ENCODE measurements at places on chromosomes 7 and 10.

GRCh38 chr7:34845666-34846361, 187.8 kb downstream of the NPSR1 start:
- DNase-seq = no peak

DNA sequence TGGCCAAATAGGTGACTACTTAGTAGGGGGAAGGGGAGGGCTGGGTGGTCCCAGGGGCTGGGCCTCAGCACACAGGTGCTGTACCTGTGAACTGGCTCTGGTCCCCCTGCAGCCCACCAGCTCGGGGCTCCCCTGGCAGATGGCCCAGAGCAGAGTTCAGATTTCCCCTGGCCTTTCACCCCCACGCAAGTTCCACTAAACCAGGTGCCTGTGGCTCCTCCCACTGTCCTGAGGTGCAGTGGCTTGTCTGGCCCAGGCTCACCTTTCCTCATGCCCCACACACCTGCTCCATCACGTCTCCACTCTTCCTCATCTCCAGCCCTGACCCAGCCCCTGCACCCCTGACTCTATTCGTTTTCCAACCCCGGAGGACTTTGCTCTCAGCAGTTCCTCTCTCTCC, 47.3 kb upstream of the OPALIN start:
- DNase-seq = no peak

DNA sequence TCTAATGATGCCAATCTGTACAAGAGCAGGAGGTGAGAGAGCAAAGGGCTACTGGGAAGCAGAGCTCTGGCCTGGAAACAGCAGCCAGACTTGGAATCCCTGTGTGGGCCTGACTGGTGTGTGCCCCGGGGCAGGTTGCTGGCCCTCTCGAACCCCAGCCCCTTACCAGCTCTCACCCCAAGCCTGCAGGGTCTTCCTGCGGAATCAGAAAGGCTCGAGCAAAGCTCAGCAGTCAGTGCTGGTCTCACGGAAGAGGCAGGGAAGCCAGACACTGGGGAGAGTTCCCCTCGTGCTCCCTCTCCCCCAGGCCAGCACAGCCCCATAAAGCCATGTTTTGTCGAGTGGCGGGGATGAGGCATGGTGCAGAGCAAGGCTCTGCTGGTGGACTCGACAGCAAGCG, 50.1 kb downstream of the POLR3A start:
- DNase-seq = no peak

DNA sequence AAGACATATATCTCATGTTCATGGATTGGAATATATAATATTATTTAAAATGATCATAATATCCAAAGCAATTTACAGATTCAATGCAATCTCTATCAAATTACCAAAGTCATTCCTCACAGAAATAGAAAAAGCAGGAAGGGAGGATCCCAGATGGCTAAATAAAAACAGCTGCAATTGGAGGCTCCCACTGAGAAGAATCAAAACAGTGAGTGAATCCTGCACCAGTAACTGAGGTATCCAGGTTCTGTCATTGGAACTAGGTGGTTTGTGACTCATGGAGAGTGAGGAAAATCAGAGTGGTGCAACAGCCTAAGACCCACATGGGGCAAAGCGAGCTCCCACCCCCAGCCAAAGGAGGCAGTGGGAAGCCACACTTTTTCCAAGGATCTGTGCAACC, 128.4 kb downstream of the MTERF1 start:
- no peak for DNase-seq

GRCh38 chr10:13395540-13395939, 47.4 kb upstream of the SEPHS1 start:
- DNase-seq = no peak

DNA sequence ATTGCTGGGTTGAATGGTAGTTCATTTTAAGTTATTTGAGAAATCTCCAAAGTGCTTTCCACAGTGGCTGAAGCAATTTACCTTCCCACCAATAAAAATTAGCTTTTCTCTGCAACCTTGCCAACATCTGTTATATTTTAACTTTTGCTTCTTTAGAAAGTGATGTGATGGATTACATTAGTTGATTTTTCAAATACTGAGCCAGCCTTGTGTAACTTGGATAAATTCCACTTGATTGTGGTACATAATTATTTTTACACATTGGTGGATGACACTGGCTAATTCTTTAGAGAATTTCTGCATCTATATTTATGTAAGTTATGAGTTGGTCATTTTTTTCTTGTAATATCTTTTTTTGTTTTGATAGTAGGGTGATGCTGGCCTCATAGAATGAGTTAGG, 634.1 kb downstream of the GALNT17 start:
- no peak for DNase-seq

DNA sequence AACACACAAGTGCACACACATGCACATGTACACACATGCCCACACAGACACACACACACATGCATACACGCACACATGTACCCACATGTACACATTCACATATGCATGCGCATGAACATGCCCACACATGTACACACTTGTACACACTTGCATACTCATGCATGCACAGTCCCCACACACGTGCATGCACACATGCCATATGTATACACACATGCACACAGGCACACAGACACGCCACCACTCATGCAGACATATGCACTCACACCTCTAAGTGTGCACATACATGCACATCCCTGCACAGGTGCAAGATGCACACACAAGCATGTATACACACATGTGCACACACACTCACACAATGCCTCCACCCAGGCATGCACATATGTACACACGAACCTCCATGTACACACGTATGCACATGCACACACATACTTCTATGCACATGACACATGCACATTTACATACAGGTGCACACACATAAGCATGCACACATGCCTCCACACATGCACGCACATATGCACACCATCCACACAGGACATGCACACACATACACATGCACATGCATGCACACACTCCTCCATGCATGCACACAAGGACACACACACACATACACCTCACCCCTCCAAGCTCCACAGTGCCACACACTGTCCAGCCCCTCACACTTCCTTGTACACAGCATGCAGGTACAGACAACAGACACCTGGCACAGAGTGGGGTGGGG, 45.8 kb downstream of the YKT6 start:
- no peak for DNase-seq

GRCh38 chr7:7953806-7954205, 14.8 kb upstream of the GLCCI1 start:
- DNase-seq = no peak

GRCh38 chr10:119344381-119344780, 137.0 kb downstream of the GRK5 start:
- no peak for DNase-seq

DNA sequence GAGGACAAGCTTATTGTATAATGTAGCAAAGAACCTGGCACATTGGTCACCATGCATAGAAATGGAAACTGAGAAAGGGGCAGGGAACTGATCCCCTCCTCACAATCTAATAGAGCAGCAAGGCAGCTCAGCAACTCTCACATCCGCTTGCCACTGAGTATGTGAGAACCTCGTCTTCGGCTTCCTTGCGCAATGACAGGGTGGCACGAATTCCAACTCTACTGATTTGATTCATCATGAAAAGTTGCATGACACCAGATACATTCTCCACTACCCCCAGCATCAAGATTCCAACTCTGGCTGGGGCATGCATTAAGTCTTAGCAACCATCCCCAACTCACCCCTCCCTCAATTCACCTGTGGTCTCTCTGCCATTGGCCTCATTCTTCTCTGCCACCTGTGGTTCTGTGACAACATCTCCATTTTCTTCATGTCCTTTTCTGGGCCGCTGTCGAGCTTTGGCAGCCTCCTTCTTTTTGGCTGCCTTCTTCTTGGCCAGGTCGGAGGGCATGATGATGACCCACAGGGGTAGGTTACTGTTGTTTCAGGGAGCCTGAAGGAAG, 976 bp downstream of the ABCF2 start:
- no peak for DNase-seq
